ENCODE measurements at places on chromosomes 12 and 14.
A peak's percentile ranks its signal among the peaks of the same experiment; 100 is the strongest.

GRCh38 chr12:46888568-46888967, 62.8 kb upstream of the SLC38A4 start:
- no peak for DNase-seq

GRCh38 chr14:51202914-51203665, 37.0 kb upstream of the TMX1 start:
- no peak for DNase-seq

GRCh38 chr12:70598467-70599193, 38.6 kb downstream of the PTPRB start:
- DNase-seq, result peak; percentile 19

DNA sequence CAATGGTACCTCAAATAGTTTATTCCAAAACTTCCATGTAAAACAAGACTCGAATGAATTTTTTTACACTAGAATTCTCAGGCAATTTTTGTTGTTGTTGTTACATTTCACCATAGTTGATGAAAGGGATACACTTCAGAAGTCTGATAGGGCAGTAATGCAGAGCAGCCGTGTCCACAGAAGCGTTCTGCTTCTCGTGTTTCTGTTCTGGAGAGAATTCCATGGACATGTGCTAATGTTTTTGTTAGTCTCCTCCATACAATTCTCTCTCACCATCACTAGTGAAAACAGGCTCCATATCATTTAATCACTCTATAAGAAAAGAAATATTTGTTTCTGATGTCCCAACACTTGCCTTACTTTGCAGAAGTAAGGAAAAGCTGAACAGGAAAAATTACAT, 606.1 kb downstream of the SLC16A7 start:
- no peak for DNase-seq

GRCh38 chr14:103517174-103517566, 5.5 kb downstream of the CKB start:
- DNase-seq, result no peak

DNA sequence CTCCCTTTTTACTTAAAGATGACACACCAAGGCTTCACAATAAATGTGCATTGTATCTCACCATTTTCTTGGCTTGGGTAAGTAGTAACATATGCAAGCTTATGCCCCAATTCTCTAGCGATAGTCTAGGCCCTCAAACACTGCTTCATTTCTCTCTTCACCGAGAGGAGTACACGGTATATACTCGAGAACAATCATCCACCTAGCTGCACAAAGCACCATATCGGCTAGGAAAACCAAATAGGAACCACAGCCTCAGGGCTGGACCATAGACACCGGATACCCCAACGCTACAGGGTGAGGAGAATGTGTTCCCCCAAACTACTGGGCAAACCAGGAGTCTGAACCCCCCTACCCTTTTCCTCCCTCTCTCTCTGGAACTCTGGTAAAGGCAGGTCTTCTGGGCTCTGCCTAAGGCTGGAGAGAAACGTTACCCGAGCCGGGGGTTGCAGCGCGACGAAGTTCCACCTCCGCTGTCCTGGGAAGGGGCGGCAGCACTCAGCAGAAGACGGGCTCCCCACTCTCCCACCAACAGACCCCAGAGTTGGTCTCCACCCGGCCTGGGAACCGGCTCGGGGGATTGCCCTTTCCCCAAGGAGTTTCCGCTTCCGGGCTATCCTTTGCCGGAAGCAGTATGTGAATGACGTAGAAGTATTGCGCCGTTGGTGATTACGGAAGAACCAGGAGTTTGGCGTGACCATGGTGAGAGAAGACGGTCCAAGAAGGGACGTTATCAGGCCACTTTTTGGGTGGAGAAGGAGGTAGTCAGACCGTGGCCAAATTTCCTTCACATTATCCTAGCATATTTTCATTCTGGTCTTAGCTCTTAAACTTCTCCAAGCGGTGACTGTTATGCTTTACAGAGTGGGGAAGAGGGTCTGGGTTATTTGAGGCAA, at the start of the genes AREL1 and FCF1:
AREL1 (minus strand) TSS at position 582 of the 896 bp plus-strand sequence. CDS start 27,465 bp downstream, outside the sequence.
FCF1 (plus strand) TSS at position 646 of the 896 bp plus-strand sequence; CDS start at position 700, 54 bp downstream.
- peak; percentile 77 for DNase-seq

All from LNCaP clone FGC (cell line).